Cardiac ventricle fibroblast (primary cell): ENCODE measurements at places on chromosomes 2 and 18. TPM values are rescaled to one million over a fixed set of nuclear protein-coding genes. Genes with fewer than 3 reads are reported as not detected.

The RBKS gene
- 0.75 and 1.3 TPM in 2 replicates for total RNA-seq

The SERPINB5 gene
- total RNA-seq, result not detected in 2 replicates

The NCKAP1 gene
- total RNA-seq, result 72.5 and 132 TPM in 2 replicates

The AFG3L2 gene
- 29.5 and 30.6 TPM in 2 replicates for total RNA-seq

The ZBTB7C gene
- total RNA-seq, result 0.29 and 0.31 TPM in 2 replicates

The SOX11 gene
- not detected in 2 replicates for total RNA-seq

The RAB10 gene
- total RNA-seq, result 125 and 136 TPM in 2 replicates

The PLEKHB2 gene
- total RNA-seq, result 29.1 and 37.2 TPM in 2 replicates

The PXDN gene
- total RNA-seq, result 239 and 240 TPM in 2 replicates

The TEKT4 gene
- total RNA-seq, result not detected in 2 replicates

The ST6GAL2 gene
- 2.7 and 4.7 TPM in 2 replicates for total RNA-seq

The DLX1 gene
- 0.12 TPM in 1 of 2 replicates, not detected in the other for total RNA-seq

The INO80B gene
- total RNA-seq, result 16.6 and 18.4 TPM in 2 replicates

The USP14 gene
- 21.2 and 29.0 TPM in 2 replicates for total RNA-seq

The C18orf54 gene
- 1.9 and 2.2 TPM in 2 replicates for total RNA-seq

The LYG2 gene
- not detected in 2 replicates for total RNA-seq
